ENCODE measurements at places on chromosomes 3 and 15.

DNA sequence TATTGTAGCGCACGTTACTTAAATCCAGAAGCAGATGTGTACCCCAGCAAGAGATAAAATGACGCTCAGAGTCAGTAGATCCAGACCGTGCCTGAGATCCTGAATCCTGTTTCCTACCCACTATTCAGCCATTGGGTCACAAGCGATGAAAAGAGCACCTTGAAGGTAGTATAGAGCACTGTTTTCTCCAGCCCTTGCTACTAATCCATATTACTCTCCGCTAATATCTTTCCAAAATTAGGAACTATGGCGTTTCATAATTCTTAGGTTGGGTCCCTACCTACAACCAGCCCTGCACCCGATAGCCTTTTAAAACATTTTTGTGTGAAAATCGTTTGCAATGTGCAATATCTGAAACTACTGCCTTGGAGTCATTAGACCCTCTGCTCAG lies 596 bp downstream of the BTD start:
- no peak for DNase-seq

GRCh38 chr3:70561796-70562195 lies 249.4 kb upstream of the MDFIC2 start:
- no peak for DNase-seq

- DNase-seq = no peak
Observed at GRCh38 chr15:60633426-60633968, 154.6 kb upstream of the ICE2 start.

GRCh38 chr15:40918799-40919392 lies 10.2 kb upstream of the DLL4 start:
- no peak for DNase-seq

GRCh38 chr15:70078578-70079417 lies 18.9 kb downstream of the TLE3 start:
- DNase-seq = no peak

GRCh38 chr3:95037927-95038326 lies 975.1 kb downstream of the NSUN3 start:
- DNase-seq = no peak

DNA sequence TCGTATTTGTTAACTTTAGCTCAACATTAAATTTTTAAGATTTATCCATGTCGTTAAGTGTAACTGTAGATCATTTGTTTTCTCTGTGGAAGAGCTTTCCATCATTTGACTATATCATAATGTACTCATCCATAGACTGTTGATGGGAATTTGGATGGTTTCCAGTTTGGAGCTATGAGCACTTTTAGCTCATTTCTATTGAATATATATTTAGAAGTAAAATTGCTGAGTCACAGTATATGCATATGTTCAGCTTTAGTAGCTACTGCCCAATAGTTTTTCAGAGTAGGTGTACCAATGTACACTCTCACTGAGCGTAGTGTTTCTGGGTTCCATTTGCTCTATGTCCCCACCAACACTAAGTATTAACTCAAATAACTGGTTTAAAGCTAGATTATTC lies 263.0 kb downstream of the ULK4 start:
- DNase-seq = no peak

- no peak for DNase-seq
Observed at GRCh38 chr15:72845981-72846383, 62.4 kb upstream of the ADPGK start.

- DNase-seq = no peak
Observed at GRCh38 chr15:90351479-90352106, 491 bp upstream of the ZNF774 start.

DNA sequence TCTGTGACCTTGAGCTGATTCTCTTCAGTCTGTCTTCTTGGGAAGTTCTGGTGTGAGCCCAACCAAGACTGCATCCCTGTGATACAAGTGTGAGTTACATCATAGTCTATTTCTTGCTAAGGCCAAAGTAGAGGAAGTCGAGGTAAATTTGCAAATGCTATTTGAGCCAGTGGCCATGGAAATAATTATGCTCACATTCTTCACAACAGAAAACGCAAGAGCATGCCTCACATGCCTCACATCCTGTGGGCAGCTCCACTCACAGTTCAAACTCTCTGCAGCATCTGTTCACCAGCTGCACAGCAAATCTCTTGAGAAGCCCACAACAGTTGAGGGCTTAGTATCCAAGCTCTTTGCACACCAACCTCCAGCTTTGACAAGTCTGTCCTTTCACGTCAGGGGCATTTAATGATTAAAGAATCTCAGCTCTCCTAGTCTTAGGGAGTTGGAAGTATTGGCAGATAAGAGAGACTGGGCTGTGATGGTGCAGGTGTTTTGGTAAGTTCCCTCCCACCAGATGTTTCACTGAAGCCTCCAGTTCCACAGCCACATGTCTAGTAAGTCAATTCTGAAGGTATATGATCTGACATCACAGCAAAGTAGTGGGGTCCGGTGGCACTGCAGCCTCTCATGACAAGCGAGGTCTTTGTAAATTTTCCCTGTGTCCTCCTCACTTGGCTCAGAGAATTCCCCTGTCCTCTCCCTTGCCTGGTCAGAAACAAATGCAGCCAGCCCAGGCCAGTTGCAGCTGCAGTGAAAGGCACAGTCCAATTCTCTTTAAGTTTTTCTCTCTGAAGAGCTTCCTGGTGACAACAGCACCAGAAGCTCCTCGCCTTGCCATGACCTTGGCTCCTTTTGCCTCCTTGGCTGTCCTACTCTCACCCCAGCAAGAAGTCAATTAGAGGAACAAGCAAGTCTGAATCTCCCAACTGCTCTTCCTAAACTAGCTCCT lies 166.1 kb downstream of the SSR3 start:
- DNase-seq = no peak

DNA sequence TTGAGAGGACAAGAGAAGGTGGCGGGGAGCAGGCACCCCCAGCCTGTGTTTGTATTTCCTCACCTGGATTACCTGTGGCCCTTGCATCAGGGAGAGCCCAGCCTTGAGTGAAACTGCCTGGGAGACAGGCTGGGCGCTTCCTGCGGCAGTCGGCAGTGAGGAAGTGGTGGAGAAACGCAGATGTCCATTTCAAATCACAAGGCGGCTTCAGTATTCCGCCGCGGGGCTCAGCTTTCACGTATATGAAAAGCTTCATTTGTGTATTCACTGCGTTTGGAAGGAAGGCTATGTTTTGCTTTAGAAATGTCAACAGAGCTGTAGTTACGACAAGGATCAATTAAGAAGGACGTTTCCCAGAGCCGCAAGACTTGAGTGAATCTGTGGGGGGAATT lies 167.4 kb upstream of the CTDSPL start:
- no peak for DNase-seq

DNA sequence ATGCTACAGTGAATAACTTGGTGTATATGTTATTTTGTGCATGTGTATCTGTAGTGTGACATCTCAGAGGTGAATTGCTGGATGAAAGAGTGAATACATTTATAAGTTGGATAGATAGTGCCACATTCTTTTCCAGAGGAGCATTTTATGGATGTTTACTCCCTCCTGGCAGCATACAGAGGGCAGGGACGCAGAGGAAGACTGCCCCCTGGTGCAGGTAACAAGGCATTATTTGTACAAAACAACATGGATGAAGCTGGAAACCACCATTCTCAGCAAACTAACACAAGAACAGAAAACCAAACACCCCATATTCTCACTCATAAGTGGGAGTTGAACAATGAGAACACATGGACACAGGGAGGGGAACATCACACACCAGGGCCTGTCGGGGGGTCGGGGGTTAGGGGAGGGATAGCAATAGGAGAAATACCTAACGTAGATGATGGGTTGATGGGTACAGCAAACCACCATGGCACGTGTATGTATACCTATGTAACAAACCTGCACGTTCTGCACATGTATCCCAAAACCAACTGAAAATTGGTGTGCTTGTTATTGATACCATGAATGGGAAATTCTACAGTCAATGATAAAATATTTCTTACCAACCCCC lies 57.9 kb upstream of the CTXND1 start:
- no peak for DNase-seq

GRCh38 chr3:157493627-157494550 lies 9.3 kb downstream of the VEPH1 start:
- DNase-seq = no peak

GRCh38 chr3:188468662-188469061 lies 314.7 kb downstream of the LPP start:
- DNase-seq = no peak

GRCh38 chr3:128532012-128532983 lies 39.3 kb upstream of the GATA2 start:
- DNase-seq = no peak

- DNase-seq = no peak
Observed at GRCh38 chr15:28132524-28133275, 33.6 kb upstream of the OCA2 start.

GRCh38 chr15:99987701-99988100 lies 254.5 kb upstream of the LYSMD4 start:
- no peak for DNase-seq
